ENCODE measurements at places on chromosomes 12 and 14.

DNA sequence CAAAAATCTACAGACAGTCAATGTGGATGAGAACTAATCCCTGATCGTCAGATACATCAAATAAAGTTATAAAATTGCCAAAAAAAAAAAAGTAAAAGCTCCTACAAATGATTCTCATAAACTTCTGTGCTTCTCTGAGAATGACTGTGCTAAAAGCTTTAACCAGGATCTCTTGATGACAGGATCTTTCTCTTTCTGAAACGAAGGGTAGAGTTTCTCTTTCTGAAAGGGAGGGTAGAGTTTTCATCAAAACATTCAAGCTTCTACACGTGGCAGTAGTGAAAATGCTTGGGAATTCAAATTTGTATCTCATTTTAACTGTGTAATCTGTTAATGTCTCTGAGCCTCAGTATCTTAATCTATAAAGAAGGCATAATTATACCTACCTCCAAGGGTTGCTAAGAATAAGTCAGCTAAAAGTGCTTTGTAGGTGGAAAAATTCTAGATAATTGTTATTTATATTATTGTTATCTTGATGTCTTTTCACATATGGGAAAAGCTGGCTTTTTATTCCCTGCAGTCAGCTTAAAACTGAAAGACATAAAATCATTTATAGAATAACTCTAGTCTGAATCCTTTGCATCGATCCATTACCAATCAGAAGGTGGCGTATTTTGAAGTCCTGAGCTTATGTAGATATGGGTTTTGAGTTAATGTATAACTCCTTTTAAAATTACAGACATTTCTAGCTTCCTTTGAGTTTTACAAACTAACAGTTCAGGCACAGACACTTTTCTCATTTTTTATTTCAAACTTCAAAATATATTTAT is 157.4 kb downstream of the DACT1 start:
- DNase-seq, result no peak

- no peak for DNase-seq
Measured at GRCh38 chr14:93116676-93117200, 1.0 kb upstream of the ITPK1 start.

- DNase-seq, result no peak
Measured at GRCh38 chr14:65492266-65492665, 79.7 kb downstream of the FUT8 start.

DNA sequence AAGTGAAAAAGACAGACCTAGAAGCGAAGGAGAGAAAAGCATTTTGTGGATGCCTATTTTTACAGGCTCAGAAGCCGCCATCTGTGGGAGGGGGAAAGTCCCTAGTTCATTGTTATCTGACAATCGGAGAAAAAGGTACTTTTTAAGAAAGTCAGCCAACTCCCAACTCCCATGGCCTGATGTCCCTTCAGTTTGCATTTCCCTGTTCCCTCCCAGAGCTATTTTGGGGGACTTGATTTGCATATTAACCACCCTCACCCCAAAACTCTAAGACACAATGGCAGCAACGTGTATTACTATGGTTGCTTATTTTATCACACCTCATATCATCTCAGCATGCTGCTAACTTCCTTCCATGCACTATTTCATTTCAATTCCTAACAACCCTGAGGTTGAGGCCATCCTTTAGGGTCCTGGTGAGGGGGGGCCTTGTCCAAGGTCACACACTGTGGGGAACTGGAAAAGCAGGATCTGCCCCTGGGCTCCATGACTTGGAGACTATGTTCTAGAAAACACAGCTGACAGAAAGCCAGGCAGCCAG is 18.7 kb downstream of the HVCN1 start:
- DNase-seq, result no peak

DNA sequence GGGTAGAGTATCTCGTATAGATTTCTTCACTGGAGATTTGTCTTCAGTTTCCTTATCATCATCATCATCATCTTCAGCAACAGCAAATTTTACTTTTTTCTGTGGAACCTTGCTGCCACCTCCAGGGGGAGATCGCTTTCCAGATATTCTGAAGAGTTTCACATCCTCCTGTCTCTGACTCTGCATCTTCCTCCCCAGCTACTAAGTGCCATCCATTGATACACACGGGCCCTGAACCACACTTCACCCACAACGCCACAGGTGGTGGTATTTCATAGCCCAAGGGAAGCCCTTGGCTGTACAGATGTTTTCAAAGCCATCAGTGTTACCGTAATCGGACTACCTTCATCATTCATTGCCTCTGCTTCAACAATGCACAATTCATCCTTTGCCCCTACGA is 82.2 kb downstream of the PPP2R5C start:
- DNase-seq, result no peak

DNA sequence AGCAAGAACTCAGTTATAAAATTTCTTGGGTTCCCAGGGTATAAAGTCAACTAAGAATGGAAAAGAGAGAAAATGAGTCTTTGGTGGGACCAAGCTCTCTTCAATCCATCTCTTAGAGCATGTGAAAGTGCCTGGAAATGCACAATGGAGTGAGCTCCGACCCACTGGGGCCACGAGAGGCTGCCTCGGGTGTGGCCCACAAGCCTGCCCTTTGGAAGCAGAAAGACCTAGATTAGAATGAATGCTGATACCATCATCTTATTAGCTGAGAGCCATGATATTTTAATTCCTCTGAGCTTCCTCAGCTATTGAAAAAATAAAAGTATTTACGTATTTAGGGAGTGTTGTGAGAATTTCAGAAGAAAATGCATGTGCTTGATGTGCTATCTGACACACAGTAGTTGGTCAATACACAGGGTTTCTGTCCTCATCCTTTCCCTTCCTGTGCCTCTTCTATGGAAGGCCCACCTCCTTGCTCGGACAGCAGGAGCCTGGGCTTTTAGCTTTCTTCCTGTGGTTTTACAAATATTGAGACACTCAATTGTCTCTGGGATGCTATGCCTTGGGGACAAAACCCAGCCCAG is 42.5 kb downstream of the VDR start:
- DNase-seq, result no peak

DNA sequence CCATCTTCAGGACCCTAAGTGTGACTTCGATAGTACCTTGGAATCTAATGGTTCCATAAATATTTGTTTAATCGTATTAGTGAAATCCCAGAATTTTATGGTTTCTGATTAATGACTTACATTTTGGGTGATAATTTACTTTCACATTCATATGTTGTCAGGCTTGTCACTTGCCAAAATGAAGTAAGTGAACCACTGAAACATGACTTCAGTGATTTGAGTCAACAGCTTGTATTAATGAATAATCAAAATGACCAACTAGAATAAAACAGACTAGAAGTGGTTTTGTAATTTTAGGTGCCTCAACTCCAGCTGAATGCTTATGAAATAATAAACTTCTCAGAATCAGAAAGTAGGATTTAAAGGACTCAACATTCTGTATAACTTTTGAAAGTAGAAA is 517.1 kb downstream of the PRKD1 start:
- no peak for DNase-seq

- no peak for DNase-seq
Measured at GRCh38 chr14:46256381-46256780, 395.2 kb downstream of the RPL10L start.

DNA sequence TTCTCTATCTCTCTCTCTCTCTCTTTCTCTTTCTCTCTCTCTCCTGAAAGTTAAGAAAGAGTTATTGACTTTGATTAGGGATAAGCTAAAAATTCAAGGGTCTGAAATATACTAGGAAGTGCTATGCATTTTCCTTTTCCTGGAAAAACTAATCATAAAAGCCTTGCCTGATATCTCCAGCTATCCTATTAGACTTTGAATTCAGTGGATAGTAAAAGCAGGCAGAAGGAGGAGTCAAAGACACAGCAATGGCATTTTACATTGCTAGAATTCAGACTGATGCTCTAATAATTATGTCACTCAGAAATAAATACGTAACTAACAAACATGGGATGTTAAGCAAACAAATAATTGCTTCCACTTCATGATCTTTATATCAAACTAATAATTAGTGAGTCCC is 272.0 kb downstream of the SSPN start:
- no peak for DNase-seq

- DNase-seq, result no peak
Measured at GRCh38 chr14:50977863-50978528, 33.7 kb upstream of the PYGL start.

DNA sequence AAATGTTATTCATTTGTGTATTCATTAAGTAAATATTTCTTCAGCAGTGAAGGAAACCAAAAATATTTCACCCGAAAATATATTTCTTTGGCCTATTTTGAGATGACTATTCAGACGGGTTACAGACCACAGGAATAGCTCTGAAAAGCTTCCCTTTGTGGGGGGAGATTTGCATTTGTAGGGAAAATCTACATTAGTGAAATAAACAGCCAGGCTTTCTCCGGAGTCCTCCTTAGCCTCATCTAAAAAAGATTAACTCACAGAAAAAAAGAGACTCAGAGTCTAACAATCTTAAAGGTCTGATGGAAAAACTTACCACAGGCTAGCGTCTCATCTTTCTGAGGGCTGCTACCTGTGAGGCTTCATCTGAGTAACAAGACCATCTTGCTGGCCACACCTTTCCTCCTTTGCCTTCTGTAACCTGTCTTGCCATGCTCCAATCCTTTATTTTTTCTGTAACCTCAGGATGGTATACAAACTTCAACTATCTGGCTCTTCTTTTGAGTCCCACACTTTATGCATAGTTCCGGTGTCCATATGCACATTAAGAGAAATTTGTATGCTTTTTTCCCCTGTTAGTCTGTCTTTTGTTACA is 100.7 kb downstream of the CNTN1 start:
- DNase-seq, result no peak

DNA sequence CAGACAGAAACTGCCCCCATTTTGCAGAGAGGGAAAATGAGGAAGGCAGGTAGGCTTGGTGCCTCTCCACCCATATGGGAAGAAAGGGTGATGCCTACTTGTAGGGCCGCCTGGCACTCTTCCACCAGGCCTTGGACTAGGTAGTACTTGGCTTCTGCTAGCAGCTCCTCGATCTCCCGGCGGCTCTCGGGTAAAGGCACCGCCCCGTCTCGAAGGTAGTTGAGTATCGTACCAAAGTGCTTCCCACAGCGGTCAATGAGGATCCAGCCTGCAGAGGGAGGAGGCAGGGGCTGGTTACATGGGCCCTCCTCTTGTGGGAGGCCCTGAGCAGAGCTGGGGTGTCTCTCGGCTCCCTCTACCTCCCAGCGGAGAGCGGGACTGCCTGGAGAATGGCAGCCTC is 16.6 kb downstream of the KCTD10 start:
- DNase-seq, result no peak

DNA sequence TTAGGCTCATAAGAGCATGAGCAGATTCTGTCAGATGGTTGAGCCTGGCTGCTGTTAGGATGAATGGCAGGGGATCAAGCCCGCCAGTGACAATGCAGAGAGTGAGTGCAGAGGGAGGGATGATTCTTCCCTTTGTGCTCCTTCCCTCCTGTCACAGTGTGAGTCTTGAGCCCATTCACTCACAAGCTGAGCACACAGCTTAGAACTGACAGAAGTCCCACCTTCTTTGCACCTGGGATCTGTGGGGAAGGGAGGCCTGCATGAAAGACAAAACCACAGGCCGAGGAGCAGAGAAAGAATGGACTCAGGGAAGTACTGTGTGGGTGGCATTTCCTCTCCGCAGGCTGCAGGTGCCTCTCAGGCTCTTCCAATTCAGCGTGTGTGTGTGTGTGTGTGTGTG is 160.6 kb downstream of the KCNA5 start:
- DNase-seq, result no peak

GRCh38 chr14:97052001-97052400 is 254.8 kb downstream of the VRK1 start:
- no peak for DNase-seq

Data from right kidney (tissue), 9 donors.